ENCODE measurements at places on chromosomes 16 and 17.

- no peak for DNase-seq
Measured at GRCh38 chr17:31437720-31438400, 46.4 kb downstream of the RAB11FIP4 start.

- DNase-seq: no peak
Measured at GRCh38 chr17:32806646-32807045, 70.3 kb downstream of the MYO1D start.

DNA sequence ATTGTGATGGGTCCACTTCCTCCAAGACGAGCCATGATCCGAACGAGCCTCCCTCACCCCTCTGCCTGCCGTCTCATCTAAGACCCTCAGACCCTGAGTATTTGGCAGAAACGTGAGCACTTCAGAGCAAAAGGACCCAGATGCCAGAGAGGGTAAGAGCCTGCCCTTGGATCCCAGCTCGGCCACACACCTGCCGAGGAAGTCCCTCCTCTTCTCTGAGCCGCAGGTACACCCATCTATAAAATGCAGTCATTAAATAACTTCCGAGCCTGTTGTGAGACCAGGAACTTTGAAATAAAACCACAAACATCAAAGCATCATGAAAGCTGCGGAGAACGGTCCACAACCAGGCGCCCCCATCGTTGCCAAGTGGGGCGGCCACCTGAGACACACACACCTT is 64.8 kb upstream of the DOC2B start:
- no peak for DNase-seq

DNA sequence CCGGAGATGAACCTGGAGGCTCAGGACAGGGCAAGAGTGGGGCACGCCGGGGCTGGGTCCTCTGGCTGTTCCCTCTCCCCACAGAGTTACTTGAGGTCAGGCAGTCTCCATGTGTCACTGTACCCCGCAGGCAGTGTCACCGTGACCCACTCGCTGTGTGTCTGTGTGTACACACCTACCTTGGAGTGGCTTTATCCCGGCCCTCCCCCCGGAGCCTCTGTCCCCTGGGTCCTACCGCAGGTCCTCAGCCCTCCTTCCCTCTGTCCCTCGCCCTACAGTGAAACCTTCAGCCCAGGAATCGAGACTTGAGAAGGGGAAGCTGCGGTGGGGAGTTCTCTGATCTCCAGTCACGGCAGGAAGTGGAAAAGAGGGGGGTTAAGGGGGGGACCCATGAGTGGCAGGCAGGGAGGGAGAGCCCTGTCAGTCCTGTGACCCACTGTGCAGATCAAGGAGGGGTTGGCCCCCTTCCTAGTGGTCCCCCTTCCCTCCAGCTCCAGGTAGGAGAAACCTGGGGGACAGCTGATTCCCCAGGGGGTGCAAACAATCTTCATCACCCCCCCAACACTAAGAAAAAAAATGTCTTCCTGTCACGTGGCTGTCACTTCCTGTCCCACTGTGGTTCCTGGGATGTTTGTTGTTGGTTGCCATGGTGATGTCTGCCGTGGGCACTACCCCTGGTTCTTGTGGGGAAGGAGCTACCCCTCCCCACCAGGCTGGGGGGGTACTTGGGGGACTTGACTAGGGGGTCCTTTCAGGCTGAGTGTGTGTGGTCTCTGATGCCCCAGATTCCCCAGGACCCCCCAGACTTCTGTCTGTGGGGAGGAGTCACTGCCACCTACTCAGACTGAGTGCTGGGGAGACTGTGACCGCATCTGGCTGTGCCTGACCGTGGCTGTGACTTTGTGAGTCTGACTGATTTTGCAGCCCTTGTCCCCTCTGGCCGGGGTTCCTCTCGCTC is 13.7 kb downstream of the RARA start:
- peak; percentile 97 for DNase-seq

DNA sequence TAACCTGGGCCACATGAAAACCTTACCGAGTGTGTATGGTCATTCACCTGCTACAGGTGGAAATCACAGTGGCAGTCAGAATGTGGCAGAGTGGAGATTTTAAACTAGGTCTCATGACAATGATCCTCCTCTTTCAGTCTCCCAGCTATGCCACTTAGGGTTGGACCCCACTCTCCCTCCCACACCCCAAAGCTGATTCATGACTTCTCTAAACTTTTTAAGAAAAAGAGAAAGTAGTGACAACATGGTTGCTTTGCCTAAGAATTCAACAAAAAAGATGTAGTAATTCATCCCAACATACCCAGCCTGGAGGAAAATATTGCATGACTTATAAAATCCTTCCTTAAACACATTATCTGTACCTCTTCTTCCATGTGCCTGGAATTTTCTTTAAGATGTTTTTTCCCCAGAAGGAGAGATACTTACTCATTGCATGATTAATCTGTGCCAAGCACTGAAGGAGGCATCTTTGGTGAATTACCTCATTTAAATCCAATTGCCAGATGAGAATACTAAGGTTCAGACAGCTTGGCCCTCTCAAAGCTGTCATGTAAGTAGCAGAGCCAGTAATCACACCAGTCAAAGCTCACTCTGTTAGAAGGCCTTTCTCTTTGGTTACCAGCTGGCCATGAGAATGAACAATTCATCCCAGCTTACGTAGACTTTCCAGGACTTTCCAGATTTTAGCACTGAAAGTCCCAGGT is 119.9 kb downstream of the COPRS start:
- no peak for DNase-seq

DNA sequence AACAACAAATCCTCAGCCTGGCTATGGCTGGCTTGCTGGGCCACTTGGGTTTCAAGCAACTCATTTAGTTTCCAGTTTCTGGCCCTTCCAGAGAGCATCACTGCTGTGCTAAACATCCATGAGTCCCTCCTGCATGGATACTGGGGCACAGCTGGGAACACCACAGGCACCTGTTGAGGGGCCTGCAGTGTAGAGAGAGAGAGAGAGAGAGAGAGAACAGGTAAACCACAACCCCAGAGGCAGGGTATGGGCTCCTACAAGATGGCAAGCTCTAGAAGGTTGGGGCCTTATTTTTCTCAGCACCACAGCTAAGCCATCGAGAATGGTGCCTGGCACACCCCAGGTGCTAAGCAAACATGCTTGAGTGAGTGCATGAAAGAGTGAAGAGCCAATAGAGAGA is 120.3 kb downstream of the RBFOX3 start:
- DNase-seq: no peak

- DNase-seq: no peak
Measured at GRCh38 chr17:72266112-72266775, 145.4 kb downstream of the SOX9 start.

DNA sequence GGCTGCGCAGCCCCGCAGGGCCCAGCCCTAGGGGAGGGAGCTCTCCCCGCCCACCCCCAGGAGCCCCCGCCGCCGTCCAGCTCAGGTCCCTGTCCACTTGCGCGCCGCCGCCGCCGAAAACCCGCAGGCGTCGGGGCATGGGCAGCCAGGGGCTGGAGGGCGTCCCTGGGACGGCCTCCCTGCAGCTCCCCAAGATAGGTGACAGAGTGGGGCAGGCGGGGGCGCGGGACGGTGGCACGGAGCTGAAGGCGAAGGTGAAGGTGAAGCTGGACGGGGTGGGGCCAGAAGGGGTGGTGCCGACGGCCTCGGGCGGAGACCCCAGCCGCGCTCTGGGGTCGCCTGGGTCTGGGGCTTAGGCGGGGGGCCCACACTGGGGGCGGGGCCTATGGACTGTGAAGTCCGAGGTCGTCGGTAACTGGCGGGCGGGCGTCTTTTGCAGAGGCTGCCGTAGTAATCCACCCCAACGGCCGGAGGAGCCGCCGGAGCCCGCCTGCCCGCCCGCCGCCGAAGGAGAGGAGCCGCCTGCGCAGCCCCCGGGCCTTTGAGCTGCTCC is 27.2 kb downstream of the SREBF1 start:
- DNase-seq: no peak

DNA sequence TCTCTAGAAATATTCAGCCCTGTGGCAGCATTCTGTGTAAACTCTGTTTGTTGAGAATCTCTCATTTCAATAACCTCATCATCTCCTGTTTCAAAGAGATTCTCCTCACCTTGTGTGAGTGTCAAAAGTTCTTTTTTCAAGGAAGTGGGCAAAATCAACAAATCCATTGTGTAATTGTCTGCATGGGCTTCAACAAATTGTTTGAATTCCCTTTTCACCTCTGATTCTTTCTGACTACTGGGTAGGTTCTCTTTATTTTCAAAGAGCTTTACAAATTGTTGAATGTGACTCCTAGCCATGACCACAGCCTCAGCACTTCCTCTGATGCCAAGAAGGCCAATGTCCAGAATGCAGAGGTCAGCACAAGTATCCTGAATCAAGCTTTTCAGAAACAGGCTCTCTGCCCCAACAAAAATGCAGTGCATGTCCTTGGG is 48.0 kb downstream of the N4BP1 start:
- DNase-seq: no peak

- no peak for DNase-seq
Measured at GRCh38 chr17:43640491-43641252, 21.1 kb downstream of the MEOX1 start.

DNA sequence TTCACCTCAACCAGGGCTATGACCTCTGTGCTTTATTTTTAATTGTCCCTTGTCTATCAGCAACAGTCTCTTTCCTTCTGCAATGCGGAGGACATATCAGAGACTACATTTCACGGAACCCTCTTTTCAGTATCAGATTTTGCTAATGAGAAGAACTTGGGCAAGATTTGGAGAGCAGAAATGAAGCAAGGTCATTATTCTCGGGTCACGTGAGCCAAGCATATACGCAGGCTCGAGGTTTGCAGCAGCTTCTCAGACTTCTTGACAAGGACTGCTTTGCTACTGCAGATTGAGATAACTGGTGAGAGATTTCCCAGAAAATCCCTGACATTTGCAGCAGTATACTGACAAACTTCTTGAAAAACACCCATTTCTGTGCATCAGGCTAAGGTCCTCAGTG is 30.4 kb downstream of the ABCA10 start:
- DNase-seq: no peak

- DNase-seq: no peak
Measured at GRCh38 chr17:77569846-77570564, 388.5 kb upstream of the TNRC6C start.

DNA sequence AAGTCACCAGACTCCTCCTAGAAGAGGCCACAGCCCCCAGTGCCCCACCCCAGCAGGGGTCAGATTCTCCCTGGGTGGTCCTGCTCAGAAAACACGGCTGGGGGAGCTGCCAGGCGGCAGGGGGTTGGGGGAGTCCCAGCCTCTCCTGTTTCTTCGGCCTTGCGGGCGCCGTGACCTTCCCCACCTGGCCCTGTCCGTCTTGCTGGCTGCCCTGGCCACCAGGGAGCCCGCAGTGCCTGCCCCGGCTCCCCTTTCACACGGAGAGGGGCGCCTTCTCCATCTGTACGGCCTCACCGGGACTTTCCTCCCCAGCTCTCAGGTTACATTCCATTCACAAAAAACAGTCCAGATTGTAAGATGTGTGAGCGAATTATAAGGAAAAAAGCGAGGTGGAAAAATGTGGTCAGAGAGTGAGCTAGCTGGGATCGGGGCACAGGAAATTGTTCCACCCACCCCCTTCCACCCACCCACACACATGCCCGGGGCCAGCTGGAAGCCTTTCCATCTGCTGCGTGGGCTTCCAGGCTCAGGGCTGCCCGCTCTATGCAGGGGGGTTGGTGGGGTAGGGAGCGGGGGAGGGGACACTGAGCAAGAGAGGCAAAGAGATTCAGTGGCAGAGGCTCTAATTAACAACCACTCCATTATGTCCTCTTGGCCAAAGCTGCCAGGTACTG is 14.6 kb upstream of the CIBAR2 start:
- DNase-seq: no peak

GRCh38 chr17:2214929-2215615 is 88.5 kb downstream of the SMG6 start:
- peak; percentile 30 for DNase-seq

DNA sequence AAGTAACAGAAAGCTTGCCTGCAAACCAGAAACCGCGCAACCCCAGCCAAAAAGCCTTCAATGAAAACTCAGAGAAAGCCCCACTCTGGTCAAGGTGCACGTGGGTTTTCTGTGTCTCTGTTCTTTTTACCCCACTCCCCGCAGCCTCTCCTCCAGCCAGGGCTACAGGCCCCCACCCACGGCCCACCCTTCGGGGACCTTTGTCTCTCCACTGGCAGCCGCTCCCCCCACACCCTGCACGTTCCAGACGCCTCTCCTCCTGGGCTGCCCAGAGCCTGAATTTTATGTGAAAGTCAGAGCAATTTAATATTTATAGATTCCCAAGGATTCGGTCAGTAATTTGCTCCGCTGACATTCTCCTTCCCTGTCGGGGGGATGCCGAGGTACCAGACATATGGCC is 24.2 kb downstream of the MRM3 start:
- no peak for DNase-seq

DNA sequence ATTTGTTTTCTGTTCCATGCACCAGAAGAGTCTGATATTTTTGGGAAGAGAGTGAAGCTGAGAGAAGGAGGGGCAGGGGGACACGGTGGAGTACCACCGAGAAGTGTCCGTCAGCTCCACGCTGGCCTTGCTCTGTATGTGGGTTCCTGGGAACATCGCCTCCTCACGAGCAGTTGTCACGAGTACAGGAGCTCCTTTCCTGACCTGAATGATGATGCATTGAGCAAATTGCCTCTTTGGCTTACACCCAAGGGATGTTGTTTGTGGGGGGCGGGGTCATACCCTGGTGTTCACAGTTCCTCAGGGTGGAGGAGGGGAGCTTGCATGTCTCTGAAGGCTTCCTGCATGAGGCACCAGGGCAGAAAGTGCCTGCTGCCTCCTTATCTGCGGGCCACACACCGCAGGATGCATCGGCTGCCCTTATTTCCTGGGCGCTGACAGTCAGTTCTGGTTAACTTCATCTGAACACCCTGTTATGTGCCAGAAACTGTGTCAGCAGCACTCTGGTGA is 36.2 kb downstream of the RGS9 start:
- peak; percentile 84 for DNase-seq

DNA sequence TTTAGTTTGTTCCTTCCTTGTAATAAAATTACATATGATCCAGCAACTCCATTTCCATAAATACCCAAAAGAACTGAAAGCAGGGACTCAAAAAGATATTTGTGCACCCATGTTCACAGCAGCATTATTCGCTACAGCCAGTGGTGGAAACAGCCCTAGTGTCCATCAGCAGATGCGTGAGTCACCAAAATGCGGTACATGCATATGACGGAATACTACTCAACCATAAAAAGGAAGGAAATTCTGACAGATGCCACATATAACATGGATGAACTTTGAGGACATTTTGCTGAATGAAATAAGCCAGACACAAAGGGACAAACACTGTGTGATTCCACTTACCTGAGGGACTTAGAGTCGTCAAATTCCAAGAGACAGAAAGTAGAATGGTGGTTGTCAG is 9.1 kb upstream of the SLC47A2 start:
- no peak for DNase-seq

GRCh38 chr17:58327363-58328194 is 1.0 kb downstream of the TSPOAP1 start:
- DNase-seq: peak; percentile 35

GRCh38 chr17:73391331-73392265 is 79.8 kb upstream of the CDC42EP4 start:
- no peak for DNase-seq

- no peak for DNase-seq
Measured at GRCh38 chr16:67668495-67669157, 2.0 kb downstream of the C16orf86 start.

DNA sequence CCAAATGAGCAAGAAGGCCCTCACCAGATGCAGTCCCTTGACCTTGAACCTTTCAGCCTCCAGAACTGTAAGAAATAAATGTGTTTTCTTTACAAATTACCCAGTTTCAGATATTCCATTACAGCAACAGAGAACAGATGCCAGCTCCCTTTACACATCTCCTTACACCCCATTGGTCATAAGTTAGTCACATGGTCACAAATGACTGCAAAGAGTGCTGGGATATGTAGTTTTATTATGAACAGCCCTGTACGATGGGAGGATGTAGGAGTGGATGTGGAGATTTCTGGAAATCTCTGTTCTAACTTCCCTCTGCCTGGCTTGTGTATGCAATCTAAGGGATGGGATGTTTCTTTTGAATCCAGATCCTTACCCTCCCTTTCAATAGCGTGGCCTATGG is 13.3 kb upstream of the RPL38 start:
- DNase-seq: peak; percentile 44

All from CD4-positive, alpha-beta T cell treated with Interleukin-10 for 1 hour (primary cell).